ENCODE measurements at places on chromosomes 2 and 18.

GRCh38 chr2:26809211-26809610 lies 23.4 kb downstream of the CENPA start:
- DNase-seq = no peak

GRCh38 chr2:114128725-114129124 lies 238.8 kb downstream of the ACTR3 start:
- no peak for DNase-seq

GRCh38 chr2:148594216-148594615 lies 50.3 kb upstream of the EPC2 start:
- no peak for DNase-seq

DNA sequence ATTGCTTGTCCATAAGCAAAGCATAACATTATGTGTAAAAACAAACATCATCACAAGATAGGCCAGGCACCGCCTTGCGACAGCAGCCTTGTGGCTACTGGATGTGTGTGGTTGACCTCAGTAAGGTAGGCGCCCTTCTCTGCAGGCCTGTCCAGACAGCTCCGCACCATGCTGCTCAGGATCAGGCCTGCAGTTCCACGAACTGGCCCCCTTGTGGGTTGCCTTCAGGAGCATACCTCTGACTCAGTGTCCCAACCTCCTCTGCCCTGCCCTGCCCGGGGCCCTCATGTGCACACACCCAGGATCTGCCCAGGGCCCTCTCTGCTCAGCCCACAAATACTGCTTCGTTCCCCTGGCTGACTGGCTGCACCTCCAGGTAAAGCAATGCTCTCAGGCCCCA lies 16.1 kb upstream of the ZNF236 start:
- no peak for DNase-seq

DNA sequence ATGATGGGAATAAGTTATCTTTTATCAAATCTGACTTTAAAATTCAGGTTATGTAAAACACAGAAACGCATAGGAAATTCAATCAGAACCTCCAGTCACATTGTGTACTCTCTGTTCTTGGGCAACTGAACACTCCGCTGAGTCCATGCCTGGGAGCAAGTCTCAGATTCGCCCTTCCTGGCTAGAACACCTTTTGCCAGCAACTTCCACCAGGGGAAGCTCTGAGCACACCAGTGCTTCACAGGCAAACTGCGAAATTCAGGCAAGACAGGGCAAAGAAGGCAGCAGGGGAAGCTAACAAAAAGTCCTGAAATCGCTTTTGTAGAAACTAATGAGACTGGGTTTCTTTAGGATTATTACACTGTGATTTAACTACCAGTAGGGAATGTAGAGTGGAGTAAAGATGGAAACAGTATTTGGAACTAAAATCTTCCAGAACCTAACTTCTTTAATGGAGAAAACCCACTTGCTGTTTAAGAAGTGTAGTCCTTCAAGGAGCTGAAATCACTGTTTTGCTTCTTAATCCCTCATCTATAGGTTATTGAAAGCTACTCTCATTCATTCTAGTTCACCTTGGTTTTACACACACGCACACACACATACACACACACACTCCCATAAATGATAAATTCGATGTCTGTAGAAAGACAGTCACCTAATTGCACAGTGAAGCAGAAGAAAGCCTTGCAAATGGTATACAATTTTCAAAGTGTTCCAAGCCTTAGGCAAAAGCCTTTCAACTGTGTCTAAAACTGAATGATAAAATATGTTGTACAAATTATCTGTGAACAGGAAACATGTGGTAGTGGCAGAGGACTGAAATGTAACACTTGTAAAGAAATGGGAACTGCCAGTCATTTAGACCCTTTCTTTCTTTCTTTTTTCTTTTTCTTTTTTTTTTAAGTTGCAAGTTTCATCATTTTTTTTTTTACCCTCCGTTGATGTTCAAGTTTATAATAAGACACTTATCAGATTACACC lies 214.5 kb downstream of the TMEM182 start:
- no peak for DNase-seq

GRCh38 chr18:3869848-3870247 lies 419.9 kb downstream of the TGIF1 start:
- DNase-seq = no peak

GRCh38 chr2:20439503-20439902 lies 7.4 kb upstream of the RHOB start:
- DNase-seq = no peak

Data from stimulated activated CD4-positive, alpha-beta T cell treated with anti-CD3 and anti-CD28 coated beads, Interleukin-1b, Interleukin-23, amount 100 ng/mL, for 1 hour (primary cell).